Psoas muscle (tissue), 8 donors: ENCODE measurements at places on chromosomes 2 and 18. TPM values are rescaled to one million over a fixed set of nuclear protein-coding genes. Genes with fewer than 3 reads are reported as not detected.

The FEV gene
- total RNA-seq, result not detected

- DNase-seq, result no peak
Measured at GRCh38 chr2:53463806-53464726, 303.5 kb upstream of the CHAC2 start.

DNA sequence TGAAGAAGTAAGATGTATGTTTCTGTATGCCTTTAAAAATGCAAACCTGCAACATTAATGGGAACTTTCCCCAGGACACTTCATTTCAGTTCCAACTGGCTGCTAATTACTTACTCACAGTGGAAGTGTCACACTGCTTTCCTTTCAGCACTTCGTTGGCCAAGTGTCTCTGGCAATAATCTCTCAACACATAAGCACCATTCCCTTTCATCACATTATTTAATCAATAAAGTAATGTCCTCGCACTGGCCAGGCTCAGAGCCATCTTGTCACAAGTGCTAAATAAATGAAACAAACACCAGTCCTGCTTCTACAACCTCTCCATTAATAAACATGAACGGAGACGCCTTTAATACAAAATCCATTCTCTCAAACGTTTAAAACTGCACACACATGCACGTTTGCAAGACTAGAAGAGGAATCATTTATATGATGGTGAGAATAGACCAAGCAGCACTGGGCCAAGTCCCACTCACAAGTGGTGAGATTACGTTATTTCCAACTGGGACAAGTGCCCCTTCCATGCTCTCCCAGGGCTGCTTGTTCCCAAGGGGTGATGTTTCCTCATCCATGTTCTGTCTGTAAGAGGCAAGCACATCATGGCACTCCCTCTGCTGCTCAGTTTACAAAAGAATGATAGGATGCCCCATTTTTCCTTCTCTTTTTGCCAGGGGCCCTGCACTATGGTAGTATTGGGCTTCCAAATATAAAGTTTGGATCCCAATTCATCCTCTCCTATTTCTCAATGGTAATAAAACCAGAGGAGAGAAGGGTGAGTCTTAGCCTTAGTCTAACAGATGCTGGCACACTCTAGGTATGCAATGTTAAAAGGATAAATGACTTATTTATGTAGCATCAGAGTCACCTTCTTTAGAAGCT, 56.8 kb upstream of the ETAA1 start:
- no peak for DNase-seq

DNA sequence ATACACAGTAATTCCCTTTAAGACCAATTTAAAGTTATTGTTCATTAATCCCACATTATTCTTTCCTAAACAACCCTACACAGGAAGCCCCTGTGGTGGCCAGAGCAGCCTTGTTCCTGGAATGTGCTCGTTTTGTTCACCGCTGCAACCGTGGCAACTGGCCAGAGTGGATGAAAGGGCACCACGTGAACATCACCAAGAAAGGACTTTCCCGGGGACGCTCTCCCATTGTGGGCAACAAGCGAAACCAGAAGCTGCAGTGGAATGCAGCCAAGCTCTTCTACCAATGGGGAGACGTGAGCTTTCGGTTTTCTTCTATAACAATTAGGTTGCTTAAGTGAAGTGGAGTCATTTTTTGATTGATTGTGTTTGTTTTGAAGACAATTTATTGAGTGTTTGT, 101.0 kb downstream of the UNC80 start:
- peak; percentile 44 for DNase-seq

The CHRND gene
- total RNA-seq, result 300 TPM

- no peak for DNase-seq
Measured at GRCh38 chr2:144324446-144325045, 195.4 kb downstream of the ZEB2 start.

GRCh38 chr2:239606741-239607516, 206.1 kb upstream of the HDAC4 start:
- DNase-seq, result no peak

GRCh38 chr2:204799791-204800190, 254.5 kb downstream of the PARD3B start:
- no peak for DNase-seq

- DNase-seq, result peak; percentile 65
Measured at GRCh38 chr2:66574701-66575624, 140.0 kb downstream of the MEIS1 start.

The PELI1 gene
- 6.9 TPM for total RNA-seq
